ENCODE measurements at places on chromosomes 5 and 9.

DNA sequence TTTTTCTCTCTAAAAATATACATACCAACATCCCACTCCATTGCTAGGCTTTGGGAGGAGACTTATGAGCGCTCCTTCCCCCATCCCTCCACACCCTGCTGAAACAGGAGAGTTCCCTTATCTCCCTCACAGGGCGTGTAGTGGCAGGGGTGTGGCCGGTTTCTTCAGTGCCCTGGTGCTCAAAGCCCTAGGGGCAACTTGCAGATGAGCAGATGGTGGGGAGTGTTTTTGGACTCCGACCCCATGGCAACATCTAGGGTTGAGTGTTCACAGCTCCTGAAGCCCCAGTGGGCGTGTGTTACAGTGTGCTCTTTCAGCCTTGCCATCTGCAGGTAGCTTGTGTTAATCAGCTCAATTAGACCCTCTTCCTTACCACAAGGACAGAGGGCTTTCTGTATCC lies 409.5 kb downstream of the MAT2B start:
- H3K27ac ChIP-seq, result no peak overlapping the region
- H3K4me1 ChIP-seq, result peaks cover 6% of the 10 kb centered on the region
- no peaks in the 10 kb centered on the region for H3K27me3 ChIP-seq

DNA sequence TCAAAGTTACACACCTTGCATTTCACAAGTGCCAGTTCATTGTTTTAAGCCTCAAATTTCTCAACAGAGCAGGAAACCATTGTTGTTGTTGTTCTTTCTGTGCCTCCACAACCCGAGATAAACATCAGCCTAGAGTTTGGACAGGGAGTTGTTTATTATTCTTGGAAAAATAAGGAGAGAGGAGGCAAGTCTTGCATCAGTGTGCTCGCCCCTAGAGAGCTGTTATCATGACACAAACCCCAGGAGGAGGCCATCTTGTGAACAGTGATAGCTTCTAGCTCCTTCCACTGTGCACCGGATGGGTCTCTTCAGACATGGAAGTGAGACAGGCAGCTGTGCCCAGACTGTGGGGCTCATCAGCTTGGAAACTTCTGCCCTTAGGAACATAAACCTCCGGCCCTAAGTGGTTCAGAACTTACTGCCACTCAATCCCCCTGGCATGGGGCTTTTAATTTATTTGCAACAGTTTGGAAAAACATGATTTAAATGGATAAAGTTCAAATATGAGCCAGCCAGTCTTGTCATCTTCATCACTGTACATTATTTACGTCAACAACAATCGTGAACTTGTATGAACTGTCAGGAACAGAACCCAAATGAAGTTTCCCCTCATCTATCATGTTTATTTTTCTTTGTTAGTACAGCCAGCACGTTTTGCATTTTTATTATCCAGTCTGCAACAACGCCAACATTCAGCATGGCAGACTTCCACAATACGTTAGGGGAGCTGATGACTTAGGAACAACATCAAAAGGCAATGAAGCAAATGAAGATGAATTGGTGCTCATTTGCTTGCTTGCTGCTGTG lies 181.7 kb upstream of the S1PR3 start:
- H3K27me3 ChIP-seq, result no peaks in the 10 kb centered on the region
- no peaks in the 10 kb centered on the region for H3K4me1 ChIP-seq
- no peak overlapping the region for H3K27ac ChIP-seq
- no peak overlapping the region for H3K4me3 ChIP-seq
- no peak for DNase-seq

- H3K27ac ChIP-seq, result no peak overlapping the region
- DNase-seq, result no peak
- no peaks in the 10 kb centered on the region for H3K27me3 ChIP-seq
Observed at GRCh38 chr9:95229230-95229915, 88.1 kb downstream of the FANCC start.

DNA sequence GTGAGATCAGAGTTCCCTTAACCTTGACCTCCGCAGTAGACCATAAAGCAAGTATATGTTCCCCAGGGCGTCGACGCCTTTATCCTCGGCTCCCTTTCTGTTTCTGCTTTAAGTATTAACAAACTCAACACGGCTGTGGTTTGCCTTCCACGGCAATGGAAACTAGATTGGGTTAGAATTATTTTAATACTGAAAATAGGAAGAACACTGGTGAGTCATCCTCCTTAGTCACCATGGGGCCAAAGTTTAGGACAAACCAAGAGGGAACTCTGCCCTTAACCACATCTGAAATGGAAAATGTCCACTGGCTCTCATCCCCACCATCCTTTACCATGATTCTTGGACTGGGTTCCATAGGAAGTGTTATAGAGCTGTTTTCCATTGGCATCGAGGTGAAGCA lies 386.1 kb downstream of the ACTL7B start:
- no peak overlapping the region for H3K4me3 ChIP-seq
- H3K27ac ChIP-seq, result no peak overlapping the region
- no peaks in the 10 kb centered on the region for H3K36me3 ChIP-seq
- H3K4me1 ChIP-seq, result peaks cover 7% of the 10 kb centered on the region

GRCh38 chr9:37745970-37746369 lies 7.6 kb upstream of the TRMT10B start:
- no peak overlapping the region for H3K4me3 ChIP-seq
- H3K27me3 ChIP-seq, result no peaks in the 10 kb centered on the region
- H3K36me3 ChIP-seq, result no peaks in the 10 kb centered on the region

GRCh38 chr5:138809391-138809790 lies 56.2 kb downstream of the CTNNA1 start:
- H3K27ac ChIP-seq, result no peak overlapping the region
- no peaks in the 10 kb centered on the region for H3K4me1 ChIP-seq
- peaks cover 31% of the 10 kb centered on the region for H3K36me3 ChIP-seq
- H3K4me3 ChIP-seq, result no peak overlapping the region

GRCh38 chr5:127385936-127386335 lies 95.3 kb downstream of the MEGF10 start:
- no peak for DNase-seq
- H3K27ac ChIP-seq, result no peak overlapping the region
- H3K4me1 ChIP-seq, result no peaks in the 10 kb centered on the region
- H3K36me3 ChIP-seq, result peaks cover 45% of the 10 kb centered on the region

DNA sequence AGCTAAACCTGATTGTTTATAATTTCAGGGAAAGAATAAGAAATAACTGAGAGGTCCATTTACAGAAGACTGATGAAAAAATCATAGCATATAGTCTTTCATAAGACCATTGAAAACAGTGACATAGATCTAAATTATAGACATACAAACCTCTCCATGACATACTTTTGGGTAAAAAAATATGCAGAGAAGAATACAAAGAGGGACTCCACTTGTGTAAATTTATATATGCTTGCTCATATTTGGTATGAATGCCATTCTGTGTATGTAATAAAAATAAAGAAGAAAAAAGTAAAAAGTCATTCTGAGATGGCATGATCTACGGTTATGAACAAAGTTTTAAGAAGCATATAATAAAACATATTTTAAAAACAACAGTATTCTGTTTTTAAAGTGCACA lies 310.7 kb downstream of the ASTN2 start:
- H3K36me3 ChIP-seq, result no peaks in the 10 kb centered on the region
- peaks cover 8% of the 10 kb centered on the region for H3K4me1 ChIP-seq
- no peak overlapping the region for H3K4me3 ChIP-seq
- no peak for DNase-seq
- no peak overlapping the region for H3K27ac ChIP-seq
